ENCODE measurements at places on chromosomes 5 and 9.
A peak's percentile ranks its signal among the peaks of the same experiment; 100 is the strongest.

DNA sequence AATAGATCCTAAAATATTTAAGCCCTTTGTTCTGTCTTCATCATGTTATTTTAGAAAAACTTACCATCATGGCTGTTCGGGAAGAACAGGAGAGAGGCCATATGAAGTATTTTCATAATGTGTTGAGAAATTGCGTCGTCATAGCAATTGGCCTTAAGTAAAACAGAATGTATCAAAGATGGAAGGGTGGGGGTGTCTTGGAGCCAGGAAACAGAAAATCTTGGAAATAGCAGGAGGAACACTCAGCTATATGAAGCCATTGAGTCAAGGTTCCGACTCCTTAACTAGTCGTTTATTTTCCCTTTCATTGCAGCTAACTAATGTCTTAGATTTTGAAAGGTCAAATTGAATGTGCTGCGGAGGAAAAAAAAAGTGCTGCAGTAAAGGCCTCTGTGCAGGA, 1.3 kb downstream of the SPTAN1 start:
- DNase-seq: no peak

- DNase-seq: no peak
These were observed 1061.0 kb downstream of the NR2F1-AS1 start for GRCh38 chr5:92519811-92520632.

DNA sequence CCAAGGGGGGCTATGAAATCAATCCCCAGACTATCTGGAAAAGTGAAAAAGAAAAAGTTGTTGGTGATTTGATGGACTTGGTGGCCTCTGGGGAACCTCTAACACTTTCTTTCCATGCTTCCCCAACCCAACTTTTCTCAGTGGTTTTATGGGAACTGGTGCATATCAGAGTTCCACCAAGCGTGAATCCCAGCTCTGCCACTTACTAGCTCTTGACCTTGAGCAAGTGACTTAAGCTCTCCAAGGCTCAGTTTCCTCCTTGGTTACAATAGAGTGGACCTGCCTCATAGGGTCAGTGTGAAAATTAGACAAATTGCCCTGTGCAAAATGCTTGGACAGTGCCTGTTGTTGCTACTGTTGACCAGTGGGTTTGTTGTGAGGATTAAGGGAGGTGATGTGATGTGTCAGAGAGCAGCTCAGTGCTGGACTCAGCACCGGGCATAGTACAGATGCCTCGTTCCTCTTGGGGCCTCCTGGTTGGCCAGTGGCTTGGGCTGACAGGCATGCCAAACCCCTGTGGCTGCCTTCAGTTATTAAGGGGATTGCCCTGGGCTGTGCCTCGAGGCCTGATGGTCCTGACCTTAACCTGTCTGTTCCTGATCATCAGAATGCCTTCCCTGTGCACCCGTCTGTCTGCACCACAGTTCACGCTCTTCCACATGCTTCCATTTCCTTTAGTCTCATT, 49.3 kb downstream of the COL15A1 start:
- no peak for DNase-seq

DNA sequence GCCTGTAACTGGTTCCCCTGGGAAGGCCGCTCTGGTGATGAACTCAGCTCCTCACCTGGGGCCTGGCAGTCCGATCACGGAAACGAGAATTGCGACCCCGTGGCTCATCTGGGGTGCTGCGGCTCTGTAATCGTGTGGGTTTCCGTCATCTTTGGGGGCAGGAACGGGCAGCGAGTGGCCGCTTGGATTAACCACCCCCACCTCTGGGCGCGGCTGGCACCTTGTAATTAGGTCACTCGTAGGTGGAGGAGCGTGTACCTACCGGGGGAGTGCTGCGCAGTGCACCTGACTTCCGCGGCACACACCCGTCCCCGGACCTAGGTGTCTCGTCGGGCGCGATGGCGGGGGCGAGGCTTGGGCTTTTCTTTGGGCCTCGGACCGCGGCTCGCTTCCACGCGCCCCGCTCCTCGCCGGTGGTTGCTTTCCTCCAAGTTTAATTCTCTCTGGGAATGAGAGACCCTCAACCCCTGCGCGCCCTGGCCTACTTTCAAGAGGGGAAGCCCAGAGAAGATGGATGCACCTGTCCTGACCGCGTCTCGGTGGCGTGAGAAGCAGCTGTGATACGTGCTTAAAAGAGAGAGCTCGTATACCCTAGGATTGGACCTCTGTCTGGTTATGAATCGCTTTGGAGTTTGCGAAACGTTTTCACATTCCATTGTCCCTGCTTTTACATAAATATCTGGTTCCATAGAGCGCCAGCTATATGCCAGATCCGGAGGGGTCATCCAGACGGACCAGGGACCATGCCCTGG, 744 bp upstream of the PPP2CA start:
- DNase-seq: peak; percentile 72

- DNase-seq: no peak
These were observed 8.2 kb upstream of the ZFYVE16 start for GRCh38 chr5:80399526-80400239.

- no peak for DNase-seq
These were observed 13.3 kb upstream of the SEPTIN8 start for GRCh38 chr5:132790201-132790865.

- DNase-seq: no peak
These were observed 164.1 kb downstream of the HSD17B3 start for GRCh38 chr9:96137671-96138429.

DNA sequence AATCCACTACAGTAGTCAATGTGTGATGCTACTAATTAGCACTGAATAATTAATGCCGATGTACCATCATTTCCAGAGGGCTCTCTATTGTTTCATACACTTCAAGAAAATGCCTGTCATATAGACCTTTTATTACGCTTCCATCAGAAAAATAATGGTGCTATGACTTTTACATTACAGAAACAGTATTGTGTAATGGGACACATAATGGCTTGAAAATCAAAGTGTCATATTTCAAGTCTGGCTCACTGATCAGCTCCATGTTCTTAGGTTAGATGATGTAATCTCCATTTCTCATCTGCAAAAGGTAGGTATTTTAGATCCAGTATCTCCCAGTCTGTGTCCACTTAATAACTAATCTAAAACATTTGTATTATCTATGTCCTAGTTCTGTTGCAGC, 990.6 kb upstream of the TYRP1 start:
- no peak for DNase-seq

- no peak for DNase-seq
These were observed 611 bp downstream of the PCDHA3 start for GRCh38 chr5:140801494-140801841.

- DNase-seq: no peak
These were observed 388.5 kb upstream of the CTNND2 start for GRCh38 chr5:12292610-12293204.

- no peak for DNase-seq
These were observed 206.4 kb downstream of the ENC1 start for GRCh38 chr5:74433896-74434829.

GRCh38 chr5:52665559-52665958, 122.2 kb upstream of the ITGA1 start:
- DNase-seq: no peak

DNA sequence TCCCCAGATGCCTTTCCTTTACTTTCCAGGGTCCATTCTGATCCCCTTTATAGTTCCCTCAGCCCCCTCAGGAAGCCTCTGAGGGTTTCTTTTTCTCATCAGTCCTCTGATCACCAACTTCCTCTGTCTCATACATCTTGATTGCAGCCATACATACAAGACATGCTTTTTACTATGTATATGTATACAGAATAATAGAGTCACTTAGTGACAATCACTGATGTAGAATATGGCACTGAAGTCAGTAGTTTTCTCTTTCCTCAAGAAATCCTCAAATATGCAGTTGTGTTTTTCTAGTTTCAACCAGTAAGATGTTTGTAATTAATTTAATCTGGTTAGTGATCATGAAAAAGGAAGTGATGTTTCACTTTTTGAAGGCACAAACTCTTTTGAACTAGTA, 364.1 kb downstream of the MAN2A1 start:
- DNase-seq: no peak

DNA sequence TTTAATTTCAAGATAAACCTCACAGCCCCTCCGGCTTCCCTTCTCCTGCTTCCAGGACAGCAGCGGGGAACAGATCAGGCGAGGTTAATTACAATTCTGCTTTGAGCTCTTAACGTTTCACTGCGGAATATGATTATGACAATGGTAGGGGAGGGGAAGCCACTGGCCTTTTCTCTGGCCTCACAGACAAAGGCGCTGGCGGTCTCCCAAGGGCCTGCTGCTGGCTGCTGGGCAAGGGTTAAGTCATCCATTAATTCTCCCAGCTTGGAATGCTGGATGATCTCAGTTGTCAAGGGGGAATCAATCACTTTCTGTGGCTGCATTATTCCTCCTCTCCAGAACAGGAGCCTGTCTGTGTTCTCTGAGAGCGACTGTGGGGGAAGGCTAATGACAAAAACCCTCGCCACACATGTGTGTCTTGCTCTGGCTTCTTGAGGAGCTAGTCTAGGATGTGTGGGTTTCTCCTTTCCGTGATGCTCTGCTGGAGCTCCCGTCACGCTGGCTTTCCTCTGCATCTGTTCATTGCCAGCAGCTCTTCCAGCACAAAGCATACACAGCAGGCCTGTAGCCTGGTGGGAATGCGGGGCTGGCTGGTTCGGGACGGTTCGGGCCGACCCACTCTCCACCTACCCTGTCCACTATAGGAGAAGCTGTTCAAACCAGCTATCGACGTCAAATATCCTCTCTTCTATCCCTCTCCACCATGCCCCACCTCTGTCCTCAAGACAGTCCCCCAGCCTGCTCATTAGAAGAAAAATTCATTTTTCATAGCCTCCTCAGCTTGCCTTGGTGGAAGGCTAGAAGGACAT, 82.8 kb downstream of the DCP2 start:
- DNase-seq: no peak

DNA sequence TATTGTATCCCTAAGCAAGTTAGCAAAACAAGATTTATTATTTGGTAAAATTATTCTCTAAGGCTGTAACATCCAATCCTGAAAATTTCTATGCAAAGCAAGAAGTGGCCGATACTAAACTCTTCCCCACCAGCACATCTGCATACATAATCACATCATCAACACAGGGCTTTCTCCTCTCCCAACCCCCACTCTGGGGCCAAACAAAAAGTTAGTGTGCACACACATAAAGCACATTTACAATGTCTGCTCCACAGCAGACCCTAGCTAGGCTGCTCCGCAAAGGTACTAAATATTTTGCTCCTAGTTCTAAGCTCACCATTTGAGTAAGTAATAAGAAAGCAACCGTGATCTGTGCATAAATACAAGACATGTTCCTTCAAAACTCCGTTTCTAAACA, 3.6 kb downstream of the RNF130 start:
- DNase-seq: no peak

GRCh38 chr5:112691758-112692157, 45.9 kb upstream of the APC start:
- DNase-seq: no peak

DNA sequence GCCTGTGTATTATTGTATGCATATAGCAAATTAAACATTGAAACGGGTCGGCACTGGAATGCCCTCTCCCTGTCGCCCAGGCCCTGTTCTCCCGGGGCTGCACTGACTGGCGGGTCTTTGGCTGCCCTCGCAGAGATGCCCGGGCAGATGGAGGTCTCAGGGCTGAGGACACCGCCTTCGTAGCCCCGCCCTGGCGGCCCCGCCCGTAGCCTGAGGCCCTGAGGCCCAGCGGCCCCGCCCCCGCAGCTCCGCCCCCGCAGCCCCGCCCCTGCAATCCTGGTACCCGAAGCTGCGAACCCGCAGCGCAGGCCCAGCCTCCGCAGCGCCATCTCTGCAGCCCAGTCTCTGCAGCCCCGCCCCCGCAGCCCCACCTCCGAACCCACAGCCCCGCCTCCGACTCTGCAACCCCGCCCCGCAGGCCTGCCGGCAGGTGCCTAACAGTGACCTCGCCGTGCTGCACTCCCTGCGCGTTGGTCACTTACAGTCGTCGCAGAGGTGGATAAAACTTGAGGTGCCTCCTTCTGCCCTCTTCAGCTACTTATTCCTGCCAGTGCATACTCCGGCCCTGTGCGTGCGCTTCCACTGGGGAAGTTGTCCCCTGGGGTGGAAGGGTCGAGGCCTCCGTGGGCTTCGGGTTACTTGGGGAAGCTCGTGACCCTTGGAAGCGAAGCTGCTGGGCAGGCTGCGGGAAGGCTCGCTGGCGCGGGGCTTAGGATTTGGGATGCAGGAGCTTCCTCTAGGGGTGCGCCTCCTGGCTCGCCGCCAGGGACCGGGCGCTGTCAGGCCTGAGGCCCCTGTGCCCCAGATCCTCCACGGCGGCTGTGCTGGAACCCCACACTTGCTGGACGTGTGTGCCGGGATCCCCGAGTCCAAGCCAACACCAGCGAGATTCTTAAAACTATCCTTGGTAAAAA, 72.3 kb downstream of the ICE1 start:
- DNase-seq: peak; percentile 83

- no peak for DNase-seq
These were observed 40.3 kb downstream of the PRKACG start for GRCh38 chr9:68973619-68974018.
